ENCODE measurements at places on chromosomes 5 and 9.

- H3K27me3 ChIP-seq: no peaks in the 10 kb centered on the region
- no peak overlapping the region for H3K27ac ChIP-seq
- H3K4me3 ChIP-seq: no peak overlapping the region
- no peak for DNase-seq
- no peaks in the 10 kb centered on the region for H3K36me3 ChIP-seq
Observed at GRCh38 chr5:66475731-66476130, 120.5 kb upstream of the MAST4 start.

DNA sequence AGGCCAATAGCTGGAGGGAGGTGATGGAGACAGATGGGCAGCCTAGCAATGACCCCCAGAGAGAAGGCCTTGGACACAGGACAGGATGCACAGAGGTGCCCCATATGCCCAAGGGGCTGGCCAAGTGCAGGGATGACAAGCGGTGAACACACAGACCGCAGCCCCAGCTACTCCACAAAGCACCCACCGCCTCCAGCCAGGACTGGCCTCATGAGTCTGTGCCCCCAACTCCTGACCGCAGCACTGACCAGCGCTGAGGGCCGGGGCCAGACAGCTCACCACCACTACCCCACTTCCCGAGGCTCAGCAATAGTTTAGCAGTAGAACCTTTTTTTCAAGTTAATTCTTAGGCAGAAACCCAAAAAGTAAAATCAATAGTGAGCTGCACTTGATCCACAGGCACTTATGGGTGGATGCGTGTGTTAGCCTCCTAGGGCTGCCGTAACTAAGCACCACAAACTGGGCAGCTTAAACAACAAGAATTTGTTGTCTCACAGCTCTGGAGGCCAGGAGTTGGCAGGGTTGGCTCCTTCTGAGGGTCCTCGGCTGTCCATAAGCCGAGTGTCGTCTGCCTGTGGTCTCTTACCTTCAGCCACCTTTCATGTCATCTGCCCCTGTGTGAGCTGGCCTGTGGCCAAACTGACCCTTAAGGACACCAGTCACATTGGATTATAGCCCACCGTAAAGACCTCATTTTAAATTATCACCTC lies 14.1 kb downstream of the ROR2 start:
- H3K36me3 ChIP-seq: no peaks in the 10 kb centered on the region
- no peaks in the 10 kb centered on the region for H3K27me3 ChIP-seq
- H3K27ac ChIP-seq: no peak overlapping the region
- no peak overlapping the region for H3K4me3 ChIP-seq

GRCh38 chr5:112156211-112156610 lies 262.9 kb downstream of the EPB41L4A start:
- H3K27me3 ChIP-seq: no peaks in the 10 kb centered on the region
- H3K4me1 ChIP-seq: peaks cover under 1% of the 10 kb centered on the region
- no peak for DNase-seq
- H3K36me3 ChIP-seq: no peaks in the 10 kb centered on the region
- no peak overlapping the region for H3K4me3 ChIP-seq

GRCh38 chr5:172185096-172185461 lies 2.9 kb downstream of the STK10 start:
- H3K36me3 ChIP-seq: no peaks in the 10 kb centered on the region
- DNase-seq: no peak
- peaks cover 5% of the 10 kb centered on the region for H3K4me1 ChIP-seq
- H3K27ac ChIP-seq: peak overlapping the region; percentile 40
- no peak overlapping the region for H3K4me3 ChIP-seq

GRCh38 chr5:127757576-127757975 lies 54.4 kb downstream of the CCDC192 start:
- peaks cover 11% of the 10 kb centered on the region for H3K4me1 ChIP-seq
- H3K27ac ChIP-seq: no peak overlapping the region
- peak; percentile 55 for DNase-seq
- H3K4me3 ChIP-seq: no peak overlapping the region
- no peaks in the 10 kb centered on the region for H3K27me3 ChIP-seq
- H3K36me3 ChIP-seq: no peaks in the 10 kb centered on the region

GRCh38 chr9:18478501-18479361 lies 4.8 kb downstream of the ADAMTSL1 start:
- no peak overlapping the region for H3K4me3 ChIP-seq
- no peak overlapping the region for H3K27ac ChIP-seq
- no peak for DNase-seq
- no peaks in the 10 kb centered on the region for H3K36me3 ChIP-seq
- no peaks in the 10 kb centered on the region for H3K27me3 ChIP-seq

GRCh38 chr9:123893831-123894460 lies 36.0 kb downstream of the DENND1A start:
- no peaks in the 10 kb centered on the region for H3K36me3 ChIP-seq
- no peak overlapping the region for H3K4me3 ChIP-seq
- H3K27me3 ChIP-seq: no peaks in the 10 kb centered on the region
- no peak overlapping the region for H3K27ac ChIP-seq
- DNase-seq: no peak

- H3K27me3 ChIP-seq: no peaks in the 10 kb centered on the region
- no peaks in the 10 kb centered on the region for H3K36me3 ChIP-seq
- H3K27ac ChIP-seq: no peak overlapping the region
- H3K4me1 ChIP-seq: peaks cover 10% of the 10 kb centered on the region
Observed at GRCh38 chr9:113665756-113666155, 202.2 kb downstream of the RGS3 start.

DNA sequence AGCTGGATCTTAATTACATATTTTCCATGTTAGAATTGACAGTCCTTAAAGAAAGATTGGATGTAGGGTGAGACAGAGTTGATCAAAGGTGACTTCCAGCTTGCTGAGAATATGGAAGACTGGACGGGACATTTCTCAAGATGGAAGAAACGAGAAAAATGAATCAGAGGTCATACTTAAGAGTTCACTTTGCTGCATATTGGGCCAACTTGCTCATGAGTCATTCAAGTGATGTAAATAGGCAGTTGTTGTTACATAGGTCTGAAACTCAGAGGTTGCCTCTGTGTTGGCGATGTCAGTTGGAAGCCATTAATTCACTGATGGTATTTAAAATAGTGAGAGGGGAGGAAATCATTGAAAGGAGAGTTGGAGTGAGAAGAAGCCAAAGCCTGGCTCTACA lies 132.8 kb downstream of the CD180 start:
- H3K4me3 ChIP-seq: no peak overlapping the region
- no peak for DNase-seq
- H3K36me3 ChIP-seq: no peaks in the 10 kb centered on the region
- no peak overlapping the region for H3K27ac ChIP-seq
- no peaks in the 10 kb centered on the region for H3K27me3 ChIP-seq

GRCh38 chr5:60077292-60077691 lies 183.8 kb upstream of the PDE4D start:
- no peak overlapping the region for H3K27ac ChIP-seq
- no peak overlapping the region for H3K4me3 ChIP-seq
- DNase-seq: no peak

DNA sequence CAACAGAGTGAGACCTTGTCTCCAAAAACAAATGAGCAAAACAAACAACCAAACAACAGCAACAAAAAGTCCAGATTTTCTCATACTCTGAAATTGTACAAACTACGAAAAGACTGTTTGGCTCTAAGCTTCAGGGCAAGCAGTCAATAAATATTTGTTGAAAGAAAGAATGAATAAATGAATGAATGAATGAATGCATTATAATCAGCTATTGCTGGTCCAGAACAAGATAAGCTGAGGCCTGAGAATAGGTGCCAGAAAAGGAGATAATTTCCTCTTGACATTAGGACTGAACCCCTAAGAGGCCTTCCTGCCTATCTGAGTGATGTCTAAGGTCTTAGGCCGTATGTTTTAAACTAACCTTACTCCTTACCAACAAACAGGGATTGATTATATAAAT lies 99.2 kb upstream of the IL6ST start:
- H3K27me3 ChIP-seq: no peaks in the 10 kb centered on the region
- peaks cover 8% of the 10 kb centered on the region for H3K4me1 ChIP-seq
- H3K4me3 ChIP-seq: no peak overlapping the region
- H3K27ac ChIP-seq: no peak overlapping the region
- no peaks in the 10 kb centered on the region for H3K36me3 ChIP-seq

- H3K27me3 ChIP-seq: no peaks in the 10 kb centered on the region
- H3K4me3 ChIP-seq: no peak overlapping the region
- H3K36me3 ChIP-seq: no peaks in the 10 kb centered on the region
- H3K4me1 ChIP-seq: peaks cover 16% of the 10 kb centered on the region
Observed at GRCh38 chr5:111132731-111133435, 40.7 kb downstream of the WDR36 start.

DNA sequence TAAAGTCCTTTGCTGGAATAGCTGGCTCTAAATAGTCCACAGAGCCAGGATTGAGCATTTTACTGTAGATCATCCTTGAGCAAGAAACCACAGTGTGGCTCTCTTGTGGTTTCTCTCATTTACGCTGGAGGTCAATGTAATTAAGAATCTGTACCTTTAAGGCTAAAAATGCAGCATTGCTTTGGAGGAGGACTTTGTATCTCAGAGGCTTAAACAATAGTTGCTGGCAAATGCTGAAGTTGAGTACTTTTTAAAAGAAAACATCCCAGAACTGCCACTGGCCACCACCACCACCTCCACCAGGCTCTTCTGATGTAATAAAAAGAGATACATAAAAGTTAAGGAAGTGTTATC lies 177.3 kb upstream of the ADAMTSL1 start:
- no peaks in the 10 kb centered on the region for H3K27me3 ChIP-seq
- no peak overlapping the region for H3K4me3 ChIP-seq
- H3K36me3 ChIP-seq: no peaks in the 10 kb centered on the region

DNA sequence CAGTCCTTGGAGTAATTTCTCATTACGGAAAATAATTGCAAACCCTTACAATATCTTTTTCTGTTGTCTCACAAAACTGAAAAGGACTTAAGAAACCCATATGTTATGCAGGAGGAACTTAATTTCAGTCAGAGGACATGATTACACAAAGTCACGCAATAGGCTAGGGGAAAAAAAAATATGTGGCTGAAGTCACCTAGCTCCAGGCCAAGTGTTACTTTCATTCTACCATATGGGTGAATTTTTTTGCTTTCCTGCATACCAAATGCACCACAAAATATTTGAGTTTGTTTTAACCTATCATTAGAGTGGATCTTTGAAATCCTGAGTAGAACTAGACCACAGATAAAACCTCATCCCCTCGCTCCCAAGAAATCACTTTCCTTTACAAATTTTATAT lies 523.5 kb downstream of the CAAP1 start:
- DNase-seq: no peak
- H3K4me1 ChIP-seq: no peaks in the 10 kb centered on the region
- no peak overlapping the region for H3K4me3 ChIP-seq
- no peaks in the 10 kb centered on the region for H3K27me3 ChIP-seq
- H3K27ac ChIP-seq: no peak overlapping the region

DNA sequence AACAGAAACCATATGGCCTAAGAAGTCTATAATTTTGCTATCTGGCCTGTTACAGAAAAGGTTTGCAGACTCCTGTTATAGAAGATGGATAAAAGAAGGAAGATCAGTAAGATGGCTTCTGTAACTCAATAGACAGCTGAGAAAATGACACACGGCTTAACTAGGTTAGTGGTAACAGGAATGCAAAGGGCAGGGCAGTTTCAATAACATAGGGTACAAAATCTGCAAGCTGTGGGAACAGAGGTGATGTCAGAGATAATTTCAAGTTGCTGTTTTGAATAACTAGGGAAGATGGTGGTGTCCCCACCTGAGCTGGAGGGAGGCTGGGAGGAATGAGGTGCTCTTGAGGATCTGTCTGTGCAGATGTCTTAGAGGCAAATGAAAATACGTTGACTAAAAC lies 106.5 kb downstream of the GLIS3 start:
- H3K27ac ChIP-seq: no peak overlapping the region
- H3K36me3 ChIP-seq: no peaks in the 10 kb centered on the region
- no peaks in the 10 kb centered on the region for H3K4me1 ChIP-seq
- DNase-seq: no peak
- H3K27me3 ChIP-seq: no peaks in the 10 kb centered on the region

DNA sequence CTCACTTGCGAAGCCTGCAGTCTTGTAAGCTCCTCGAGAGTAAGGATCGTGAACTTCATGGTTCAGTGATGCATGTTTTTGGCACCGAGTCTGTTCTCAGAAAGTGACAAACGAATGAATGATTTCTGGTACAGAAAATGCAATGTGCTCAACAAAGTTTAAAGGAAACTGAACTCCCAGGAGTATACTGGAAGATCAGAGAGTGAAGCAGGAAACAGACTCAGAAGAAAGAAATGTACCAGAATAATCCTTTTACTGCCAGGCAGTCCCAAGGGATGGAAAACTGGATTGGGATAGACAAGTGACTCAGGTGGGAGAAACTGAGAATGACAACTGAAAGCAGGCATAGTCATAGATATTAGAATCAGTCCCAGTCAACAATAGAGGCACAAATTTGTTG lies 420.6 kb downstream of the CTNND2 start:
- H3K36me3 ChIP-seq: no peaks in the 10 kb centered on the region
- H3K4me1 ChIP-seq: no peaks in the 10 kb centered on the region
- no peak overlapping the region for H3K27ac ChIP-seq
- H3K4me3 ChIP-seq: no peak overlapping the region

GRCh38 chr5:53095931-53096525 lies 13.5 kb downstream of the MOCS2 start:
- peak; percentile 78 for DNase-seq
- peaks cover 31% of the 10 kb centered on the region for H3K36me3 ChIP-seq

DNA sequence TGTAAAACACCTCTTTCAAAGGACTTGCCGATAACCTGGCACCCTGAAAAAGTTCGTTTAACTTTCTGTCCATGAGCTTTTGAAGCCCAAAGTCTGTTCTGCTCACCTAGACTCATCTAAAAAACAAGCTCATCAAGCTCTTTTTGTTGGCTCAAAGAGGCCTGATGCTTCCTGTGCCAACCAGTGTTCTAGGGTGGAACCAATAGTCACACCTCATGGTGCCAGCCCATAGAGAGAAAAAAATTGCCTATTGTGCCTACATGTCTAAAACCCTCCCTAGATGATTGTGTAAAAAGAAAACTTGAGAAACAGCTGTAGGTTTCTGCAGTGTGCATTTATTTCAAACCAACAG lies 4.7 kb downstream of the SH3RF2 start:
- H3K36me3 ChIP-seq: no peaks in the 10 kb centered on the region
- H3K27me3 ChIP-seq: no peaks in the 10 kb centered on the region
- H3K27ac ChIP-seq: no peak overlapping the region
- H3K4me3 ChIP-seq: no peak overlapping the region
- peaks cover 6% of the 10 kb centered on the region for H3K4me1 ChIP-seq
- DNase-seq: no peak

DNA sequence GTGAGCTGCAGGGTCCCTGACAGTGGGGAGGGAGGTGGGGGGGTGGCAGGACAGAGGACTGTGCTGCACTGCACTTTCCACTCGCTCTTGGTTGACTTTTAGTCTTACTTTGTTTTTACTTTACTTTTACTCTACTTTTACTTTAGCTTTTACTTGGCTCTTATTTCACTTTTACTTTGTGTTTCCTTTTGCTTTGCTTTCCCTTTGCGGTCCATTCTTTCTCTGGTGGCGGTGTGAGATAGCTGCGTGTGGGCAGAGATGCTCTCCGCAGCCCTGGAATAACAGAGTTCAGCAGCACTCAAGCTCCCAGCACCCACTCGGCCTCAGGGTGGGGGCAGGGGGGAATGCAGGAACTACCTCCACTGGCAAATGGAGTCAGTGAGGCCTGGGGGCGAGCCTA lies 4.7 kb downstream of the AK8 start:
- H3K36me3 ChIP-seq: no peaks in the 10 kb centered on the region
- no peak overlapping the region for H3K27ac ChIP-seq
- DNase-seq: no peak
- H3K4me3 ChIP-seq: no peak overlapping the region
- H3K4me1 ChIP-seq: peaks cover 4% of the 10 kb centered on the region

Measured in adrenal gland (tissue), 19 donors.